ENCODE measurements at places on chromosomes 4 and X. TPM values are rescaled to one million over a fixed set of nuclear protein-coding genes. Genes with fewer than 3 reads are reported as not detected.

GRCh38 chrX:113919387-113919786 lies 664.5 kb upstream of the HTR2C start:
- DNase-seq = no peak

DNA sequence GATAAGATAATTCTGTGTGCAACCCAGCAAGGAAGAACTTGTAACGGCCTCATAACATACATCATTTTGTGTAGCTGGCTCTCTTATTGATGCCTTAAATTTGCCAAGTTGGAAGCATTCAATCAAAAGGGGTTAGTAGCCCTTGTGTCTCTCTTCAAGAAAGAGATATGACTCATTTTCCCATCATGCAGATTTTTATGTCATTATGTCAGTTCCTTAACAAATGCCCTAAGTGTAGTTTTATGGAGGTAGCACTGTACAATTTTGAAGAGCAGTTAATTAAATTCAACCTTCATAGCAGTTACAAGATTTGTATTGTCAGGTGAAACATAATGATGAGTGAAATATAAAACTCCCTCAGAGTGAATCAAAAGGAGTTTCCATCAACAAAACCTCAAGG lies 215.6 kb downstream of the GRIA3 start:
- DNase-seq = no peak

DNA sequence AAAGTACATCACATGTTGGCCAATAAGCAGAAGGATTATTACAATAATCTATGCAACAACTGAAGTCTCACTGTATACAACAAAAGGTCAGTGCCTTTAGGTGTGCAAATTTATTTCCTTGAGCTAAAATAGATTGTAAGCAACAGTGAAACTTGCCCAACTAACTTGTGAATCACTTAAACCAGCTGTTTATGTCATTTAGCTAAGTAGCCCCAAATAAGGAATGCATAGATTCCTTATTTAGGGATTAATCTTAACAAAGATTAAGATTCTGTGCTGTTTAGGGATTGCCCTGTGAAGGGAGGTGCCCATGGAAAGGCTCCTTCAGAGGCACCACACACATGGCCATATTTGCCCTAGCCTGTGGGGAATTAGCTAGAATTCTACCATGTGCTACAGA lies 168.6 kb downstream of the MAML3 start:
- DNase-seq = no peak

DNA sequence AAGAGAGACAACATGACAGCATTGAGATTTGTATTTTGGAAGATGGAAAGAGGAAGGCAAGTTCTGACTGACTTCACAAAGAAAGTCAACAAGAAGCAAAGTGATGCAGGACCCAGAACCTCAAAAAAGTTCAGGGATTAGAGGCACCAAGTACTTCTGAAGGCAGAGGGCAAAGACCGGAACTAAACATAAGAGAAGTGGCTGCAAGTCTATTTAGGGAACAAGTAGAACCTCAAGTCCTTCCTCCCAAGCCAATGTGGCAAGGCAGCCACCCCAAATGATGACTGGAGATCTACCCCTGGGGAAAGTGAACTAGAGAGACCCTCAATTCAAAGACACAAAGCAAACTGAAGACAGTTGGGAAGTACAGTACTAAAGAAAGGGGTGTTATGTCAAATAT lies 46.6 kb downstream of the SLC39A8 start:
- no peak for DNase-seq

DNA sequence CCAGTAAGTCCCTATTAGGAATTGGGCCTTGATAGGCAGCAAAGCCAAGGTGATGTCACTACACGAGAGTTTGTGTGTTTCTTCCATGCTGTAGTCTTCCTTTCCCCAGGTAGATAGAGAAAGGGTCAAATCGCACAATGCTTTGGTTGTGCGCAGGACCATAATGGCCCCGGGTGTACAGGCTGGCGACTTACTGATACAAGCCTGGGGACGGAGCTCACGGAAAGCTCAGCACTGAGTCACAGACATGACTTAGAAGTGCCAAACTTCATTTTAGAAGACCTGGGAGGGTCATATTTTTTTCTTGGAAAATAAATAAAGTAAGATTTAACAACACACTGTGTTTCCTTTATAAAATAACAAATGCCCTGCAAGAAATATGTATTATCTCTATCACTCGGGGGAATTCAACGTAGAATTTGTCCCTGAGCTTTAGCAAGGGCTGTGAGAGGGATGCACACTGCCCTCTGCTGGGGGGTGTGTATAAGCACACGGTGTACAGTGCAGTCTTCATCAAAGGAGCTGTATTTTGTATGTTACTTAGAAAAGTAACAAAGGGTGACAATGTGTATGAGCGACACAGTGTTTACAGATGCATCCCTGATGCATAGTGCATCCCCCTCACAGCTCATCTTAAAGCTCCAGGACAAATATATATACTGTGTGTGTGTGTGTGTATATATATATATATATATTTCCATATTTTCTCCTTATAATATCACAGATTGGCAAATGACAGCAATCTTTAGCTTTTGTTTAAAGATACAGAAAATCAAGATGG lies 254.5 kb upstream of the VEGFC start:
- DNase-seq = peak; percentile 74

DNA sequence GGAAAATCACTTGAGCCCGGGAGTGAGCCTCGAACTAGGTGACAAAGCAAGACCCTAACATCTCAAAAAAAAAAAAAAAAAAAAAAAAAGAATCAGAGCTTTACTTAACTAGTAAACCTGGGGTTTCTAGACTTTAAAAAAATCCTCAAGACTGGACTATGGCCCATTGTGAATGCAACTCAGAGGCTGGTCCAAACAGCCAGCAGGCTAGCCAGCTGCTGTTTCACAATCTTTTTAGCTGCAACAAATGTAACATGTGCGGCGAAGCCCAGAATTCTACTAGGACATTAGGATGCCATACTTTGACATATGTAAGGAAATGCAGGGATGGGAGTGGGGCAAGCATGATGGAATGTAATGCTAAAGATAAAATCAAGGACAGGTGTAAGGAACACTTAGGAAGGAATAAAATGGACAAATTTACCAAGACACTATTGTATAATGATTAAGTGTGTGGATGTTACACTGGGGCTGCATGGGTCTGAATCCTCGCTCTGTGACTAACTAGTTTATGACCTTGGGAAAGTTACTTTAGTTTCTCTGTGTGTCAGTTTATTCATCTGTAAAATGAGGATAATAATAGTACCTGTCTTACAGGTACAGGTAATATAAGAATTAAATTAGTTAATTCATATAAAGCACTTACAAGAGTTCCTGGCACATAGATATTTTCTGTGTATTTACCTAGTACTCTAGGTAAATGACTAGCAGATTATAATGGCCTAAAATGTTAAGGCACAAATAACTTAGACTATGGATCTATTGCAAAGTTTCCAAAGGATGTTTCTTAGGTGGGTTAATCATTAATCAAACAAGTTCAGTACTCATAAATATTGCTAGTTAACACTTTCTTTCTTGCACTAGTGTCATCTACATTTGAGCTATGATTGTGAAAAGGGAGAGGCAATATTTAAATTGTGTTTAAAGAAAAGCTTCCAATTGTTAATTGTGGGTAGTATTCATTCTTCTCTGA lies 49.5 kb downstream of the HELQ start:
- no peak for DNase-seq

DNA sequence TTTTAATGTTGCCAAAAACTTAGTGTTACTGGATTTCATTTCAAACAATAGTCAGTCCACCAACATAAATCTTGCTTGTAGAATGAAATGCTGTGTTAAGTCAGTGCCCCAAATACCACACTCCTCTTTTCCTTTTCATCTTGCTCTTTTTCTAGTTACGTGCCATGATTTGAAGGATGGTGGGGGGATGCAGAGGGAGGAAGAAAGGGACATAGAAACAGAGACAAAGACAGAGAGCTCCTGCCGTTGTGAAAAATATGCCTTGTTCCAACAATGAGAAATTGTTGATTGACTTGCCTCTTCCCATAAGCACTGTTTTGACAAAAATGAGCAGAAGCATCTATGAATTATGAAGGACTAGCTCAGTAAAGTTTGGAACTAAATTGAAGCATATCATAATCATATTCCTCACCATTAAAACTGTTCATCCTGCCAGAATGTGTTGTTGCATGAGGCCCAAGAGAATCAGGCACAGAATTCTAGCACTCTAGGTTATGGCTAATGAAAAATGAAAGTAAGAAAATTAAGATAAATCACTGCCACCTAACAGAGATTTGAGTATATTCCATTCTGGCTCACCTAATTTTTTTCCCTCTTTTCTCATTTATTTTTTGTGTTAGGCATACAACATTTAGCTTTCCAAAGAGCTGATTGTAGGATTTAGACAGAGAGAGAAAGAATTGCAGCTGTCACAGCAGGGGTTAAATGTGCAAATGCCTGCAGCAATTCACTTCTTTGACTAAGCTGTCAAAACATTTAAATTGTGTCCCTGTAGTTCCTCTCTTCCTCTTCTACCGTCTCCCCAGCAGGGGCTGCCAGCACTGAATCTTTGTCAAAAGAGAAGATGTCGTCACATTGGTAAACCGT lies 111.6 kb upstream of the PTPN13 start:
- peak; percentile 81 for DNase-seq

GRCh38 chrX:12657881-12658280 lies 133.3 kb upstream of the PRPS2 start:
- DNase-seq = no peak

- DNase-seq = peak; percentile 99
Observed at GRCh38 chr4:88737307-88737941, 39.8 kb upstream of the NAP1L5 start.

- peak; percentile 71 for DNase-seq
Observed at GRCh38 chrX:84188320-84188834, 378 bp upstream of the RPS6KA6 start.

DNA sequence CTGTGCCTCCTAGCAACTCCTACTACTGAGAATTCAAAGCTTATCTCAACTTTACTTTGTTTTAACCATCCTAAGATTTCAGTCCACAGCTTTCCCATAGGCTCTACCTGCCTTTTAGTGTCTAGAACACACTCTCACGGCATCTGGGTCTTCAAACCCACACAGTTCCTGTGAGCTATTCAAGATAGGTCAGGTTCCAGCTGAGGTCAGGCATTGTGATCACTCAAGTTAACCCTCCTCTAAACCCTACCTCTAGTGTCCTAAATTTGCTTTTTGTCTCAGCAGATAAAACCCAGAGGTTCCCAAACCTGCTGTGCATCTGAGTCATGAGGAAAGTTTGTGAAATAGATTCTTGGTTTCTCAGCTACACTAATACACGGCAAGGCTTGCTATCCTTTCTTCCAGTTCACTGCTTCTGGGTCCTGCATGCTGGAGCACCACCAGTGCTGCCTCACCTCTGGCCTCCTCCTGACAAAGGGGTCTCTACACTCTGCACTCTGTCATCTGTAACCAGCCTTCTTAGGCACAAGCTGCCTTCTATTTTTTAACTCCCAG lies 324.6 kb upstream of the MAGEB2 start:
- no peak for DNase-seq

The SSX3 gene
- not detected for total RNA-seq

The PWWP3B gene
- total RNA-seq = 9.3 TPM

The MAGEC3 gene
- not detected for total RNA-seq

The FDCSP gene
- total RNA-seq = not detected

The MAOA gene
- total RNA-seq = 0.47 TPM

Data from SJCRH30 (cell line).